ENCODE measurements at places on chromosomes 6 and 20.

DNA sequence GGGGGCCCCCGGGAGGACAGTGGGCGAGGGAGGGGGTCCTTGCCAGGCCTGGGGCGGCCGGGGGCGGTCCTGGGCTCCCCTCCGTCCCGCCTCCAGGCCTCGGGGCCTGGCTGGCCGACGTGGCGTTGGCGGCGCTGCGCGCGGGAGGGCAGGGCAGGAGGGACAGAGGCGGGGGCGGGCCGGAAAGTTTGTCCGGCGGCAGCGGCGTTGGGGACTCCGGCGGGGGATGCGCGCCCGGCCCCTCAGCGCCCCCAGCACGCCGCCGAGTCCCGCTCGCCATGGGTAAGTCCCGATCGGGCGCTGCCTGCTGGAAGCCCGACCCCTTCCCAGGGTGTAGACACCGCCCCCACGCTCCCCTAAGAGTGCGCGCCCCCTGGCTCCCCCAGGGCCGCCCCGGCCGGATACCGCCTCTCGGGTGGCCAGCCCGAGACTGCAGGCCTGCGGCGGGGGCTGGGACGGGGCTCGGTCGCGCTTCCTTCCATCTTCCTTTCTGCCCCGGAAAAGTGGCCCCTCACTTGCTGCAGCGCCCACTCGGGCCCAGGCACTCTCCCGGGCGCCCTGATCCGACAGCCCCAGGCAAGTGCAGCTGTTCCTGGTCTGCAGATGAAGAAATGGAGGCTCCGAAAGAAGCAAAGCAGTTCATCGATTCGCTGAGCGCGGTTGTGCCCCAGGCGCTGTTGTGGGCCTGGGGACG, at the start of gene SLC2A10:
Gene SLC2A10, plus strand, starts transcription at position 191 of the 694 bp plus-strand sequence. Its CDS starts 88 bp downstream, at position 279.
- DNase-seq: no peak

DNA sequence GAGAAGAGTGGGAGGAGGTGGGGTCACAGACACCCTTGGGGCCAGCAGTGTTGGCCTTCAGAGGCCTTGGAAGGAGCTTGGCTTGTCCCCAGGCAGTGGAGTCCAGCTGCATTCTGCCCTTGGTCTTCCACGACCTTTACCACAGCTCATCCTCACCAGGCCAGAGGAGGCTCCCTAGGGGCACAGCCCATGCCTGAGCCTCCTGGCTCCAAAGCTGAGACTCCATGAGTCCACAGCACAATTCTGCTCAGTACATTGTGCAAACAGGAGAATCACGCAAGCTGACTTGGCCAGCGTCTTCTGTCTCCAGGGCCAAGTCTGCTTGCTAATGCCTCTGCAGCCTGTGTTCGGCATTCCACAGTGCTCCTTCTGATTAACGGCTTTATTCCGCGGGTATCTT, 337.2 kb downstream of the SMOC2 start:
- no peak for DNase-seq

DNA sequence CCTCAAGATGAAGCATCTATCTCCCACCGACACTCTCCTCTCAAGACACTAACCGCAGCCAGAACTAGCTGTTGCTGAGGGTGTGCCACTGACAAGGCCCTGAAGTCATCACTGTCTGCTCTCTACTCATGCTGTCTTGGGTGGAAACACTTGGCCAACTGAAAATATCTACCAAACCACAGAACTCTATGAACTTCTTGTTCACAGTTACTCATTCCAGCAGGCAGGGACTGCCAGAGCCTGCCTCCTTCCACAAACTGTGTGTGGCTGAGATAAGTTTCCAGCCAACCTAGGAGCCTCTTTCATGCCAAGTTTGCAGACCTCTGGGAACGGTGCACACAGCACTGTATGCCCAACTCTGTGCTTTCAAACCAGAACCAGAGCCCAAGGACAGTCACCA, 45.5 kb upstream of the NXT1 start:
- DNase-seq: no peak

GRCh38 chr20:17627101-17627955, 54.7 kb downstream of the RRBP1 start:
- no peak for DNase-seq

DNA sequence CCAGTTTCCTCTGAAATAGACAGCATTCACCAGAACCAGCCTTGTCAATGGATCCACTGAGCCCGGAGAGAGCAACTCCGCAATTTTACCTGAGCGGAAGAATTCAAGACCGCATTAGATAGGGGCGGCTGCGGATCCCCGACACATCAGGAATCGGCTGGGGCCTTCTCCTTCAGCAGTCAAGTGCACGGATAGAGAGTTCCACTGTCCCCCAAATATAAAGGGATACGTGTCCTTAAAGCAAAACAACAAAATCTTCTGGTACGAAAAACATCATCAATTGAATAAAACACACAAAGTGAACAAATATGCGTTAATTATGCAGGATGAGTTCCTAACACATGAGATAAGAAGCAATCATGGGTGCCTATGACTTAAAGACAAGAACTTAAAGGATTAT, 18.3 kb downstream of the SERPINB6 start:
- no peak for DNase-seq

DNA sequence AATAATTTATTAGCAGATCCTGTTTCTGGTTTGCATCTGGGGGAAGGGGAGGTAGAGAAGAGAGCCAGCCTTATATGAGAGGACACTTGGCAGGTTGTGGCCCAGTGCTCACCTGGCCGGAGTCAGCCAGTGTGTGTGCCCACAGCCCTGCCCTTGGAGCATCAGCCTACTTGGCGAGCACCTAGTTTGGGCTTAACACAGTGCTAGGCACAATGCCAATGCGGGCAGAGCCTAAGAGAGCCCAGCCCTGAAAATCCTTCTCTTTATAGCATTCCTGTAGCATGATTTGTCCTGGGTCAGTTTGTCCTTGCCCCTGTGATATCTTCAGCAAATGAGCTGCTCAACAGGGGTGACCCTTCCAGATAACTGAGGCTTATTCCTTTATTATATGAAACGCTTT, 73.0 kb downstream of the SLX4IP start:
- DNase-seq: no peak

All from activated CD4-positive, CD25-positive, alpha-beta regulatory T cell treated with anti-CD3 and anti-CD28 coated beads, Interleukin-2, amount 50 U/mL, for 16 hours (primary cell).